Midbrain (tissue), 1 donor: ENCODE measurements at places on chromosomes 1 and 21.

DNA sequence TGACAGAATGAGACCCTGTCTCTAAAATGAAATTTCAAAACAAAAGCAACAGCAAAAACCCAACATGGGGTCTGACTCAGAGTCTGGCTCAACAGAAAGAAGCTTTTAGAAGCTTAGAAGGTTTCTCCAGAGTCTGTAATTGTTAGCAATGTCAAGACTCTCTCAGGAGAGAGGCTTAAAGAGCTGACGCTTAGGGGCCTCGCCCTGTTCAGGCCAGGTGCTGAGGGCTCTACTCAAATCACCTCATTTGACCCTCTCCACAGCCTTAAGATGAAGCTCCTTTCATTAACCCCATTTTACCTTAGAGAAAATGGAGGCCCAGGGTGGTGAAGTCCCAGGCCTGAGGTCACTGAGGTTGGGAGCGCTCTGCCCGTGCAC, 5.3 kb upstream of the KIF17 start:
- no peak for DNase-seq

DNA sequence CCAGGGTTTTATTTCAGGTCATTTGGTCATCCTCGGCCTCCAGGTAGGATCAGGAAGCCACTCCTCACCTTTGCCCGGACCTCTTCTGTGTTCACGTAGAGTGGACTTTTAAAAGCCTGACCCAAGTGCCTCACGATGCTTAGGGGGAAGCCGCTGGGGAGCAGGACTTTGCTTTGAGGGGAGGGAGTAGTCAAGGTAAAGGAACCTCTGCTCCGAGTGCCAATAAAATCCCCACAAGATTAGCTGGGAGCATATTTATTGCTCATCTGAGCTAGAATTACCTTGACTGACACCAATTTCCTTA, 603 bp upstream of the DHRS3 start:
- no peak for DNase-seq

DNA sequence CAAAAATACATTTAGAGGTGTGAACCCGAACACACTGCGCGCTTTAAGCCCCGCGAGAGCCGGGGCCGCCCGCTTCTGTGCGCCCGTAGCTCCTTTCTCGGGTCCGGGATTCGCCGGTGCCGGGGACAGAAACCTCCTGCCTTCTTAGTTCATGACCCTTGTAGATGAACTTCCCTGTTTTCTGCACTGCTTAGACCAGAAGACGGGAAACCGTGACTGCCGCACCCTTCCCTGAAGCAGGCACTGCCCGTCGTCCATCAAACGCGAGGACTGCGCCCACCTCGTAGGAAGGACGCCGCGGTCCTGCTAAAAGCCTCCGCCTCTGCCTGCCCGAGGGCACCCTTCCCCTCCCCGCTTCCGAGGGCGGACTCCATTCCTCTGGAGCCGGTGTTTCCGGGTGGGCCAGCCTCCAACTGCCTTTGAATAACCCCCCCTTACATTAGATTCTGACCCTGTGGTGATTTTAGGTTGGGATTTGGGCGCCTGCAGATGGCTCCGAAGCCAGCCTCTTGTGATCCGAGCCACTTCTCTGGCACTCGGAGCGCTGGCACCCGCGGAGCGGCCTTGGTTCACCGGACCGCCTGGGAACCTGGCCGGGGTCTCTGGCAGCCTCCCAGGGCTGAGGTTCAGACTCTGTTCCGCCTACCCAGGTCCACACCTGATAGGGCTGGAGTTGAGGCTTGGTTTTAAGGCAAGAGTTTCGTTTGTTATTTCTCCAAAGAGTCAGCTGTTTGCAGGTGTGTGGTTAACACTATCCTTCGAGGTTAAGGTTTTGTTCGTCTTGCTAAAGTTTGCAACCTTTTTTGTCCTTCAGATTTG, 1.2 kb upstream of the PTTG1IP start:
- no peak for DNase-seq

DNA sequence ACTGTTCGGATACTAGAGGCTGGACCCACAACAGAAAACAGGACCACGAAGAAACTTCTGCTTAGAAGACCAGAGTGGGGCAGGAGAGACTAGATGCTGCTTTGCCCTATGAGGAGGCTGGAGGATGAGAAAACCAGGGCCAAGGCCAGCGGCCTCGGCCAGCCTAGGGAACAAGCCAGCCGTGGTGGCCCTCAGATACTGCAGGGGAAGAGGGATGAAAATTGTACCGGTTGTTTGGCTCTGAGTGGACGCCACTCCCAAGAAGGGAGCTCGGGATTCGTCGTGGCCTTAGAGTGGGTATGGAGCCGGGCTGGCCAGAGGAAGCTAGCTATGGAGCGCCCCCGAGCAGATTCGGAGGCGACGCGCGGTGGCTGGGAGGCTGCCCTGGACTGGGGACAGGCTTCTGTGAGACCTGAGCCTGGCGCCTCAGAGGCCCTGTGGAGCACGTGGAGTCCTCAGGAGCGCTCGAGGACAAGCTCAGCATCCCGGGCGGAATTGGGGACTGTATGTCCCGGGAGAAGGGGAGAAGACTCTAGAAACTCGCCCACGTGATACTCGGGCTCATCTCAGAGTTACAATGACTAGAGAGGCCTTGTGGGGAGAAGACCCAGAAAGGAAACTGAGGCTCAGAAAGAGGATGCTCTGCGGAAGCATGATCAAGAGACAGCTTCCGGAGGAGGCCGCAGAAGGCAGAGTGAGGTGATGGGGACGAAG, 2.8 kb downstream of the PRRX1 start:
- DNase-seq: peak; percentile 8

- no peak for DNase-seq
These were observed 630.0 kb downstream of the LMO4 start for GRCh38 chr1:87958716-87959115.

DNA sequence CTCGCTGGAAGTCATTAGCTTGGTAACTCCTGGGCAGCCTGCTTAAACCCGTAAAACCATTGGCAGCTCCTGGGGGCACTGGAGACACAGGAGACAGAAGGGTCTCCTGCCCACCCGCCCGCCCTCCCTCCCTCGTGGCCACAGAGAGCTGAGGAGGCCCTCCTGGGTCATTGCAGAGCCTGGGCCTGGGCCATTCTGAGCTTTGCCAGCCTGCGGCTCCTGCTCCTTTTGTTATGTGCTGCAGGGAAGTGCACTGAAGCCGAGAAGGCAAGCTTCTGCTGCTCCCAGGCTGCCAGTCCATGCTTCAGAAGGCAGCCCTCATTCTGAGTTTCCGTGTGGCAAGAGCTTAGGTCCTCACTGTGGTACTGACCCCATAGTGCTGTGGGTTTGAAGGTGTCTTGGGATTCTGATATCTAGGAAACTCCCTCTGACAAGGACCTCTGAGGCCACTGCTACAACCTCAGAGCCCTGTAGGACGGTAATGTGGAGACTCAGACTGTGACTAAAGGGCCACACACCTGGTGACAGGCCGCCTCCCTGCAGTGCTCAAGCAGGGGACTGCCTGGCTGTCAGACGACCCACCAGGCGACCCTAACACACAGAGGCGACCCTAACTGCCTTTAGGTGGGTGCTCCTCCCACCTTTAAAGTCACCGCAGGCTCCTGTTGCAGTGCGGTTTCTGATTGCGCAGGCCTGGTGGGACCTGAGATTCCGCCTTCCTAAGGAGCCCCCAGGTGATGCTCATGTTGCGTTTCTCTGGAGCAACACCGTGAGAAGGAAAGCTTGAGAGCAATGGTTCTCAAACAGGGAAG, 118.7 kb downstream of the IER5 start:
- no peak for DNase-seq

DNA sequence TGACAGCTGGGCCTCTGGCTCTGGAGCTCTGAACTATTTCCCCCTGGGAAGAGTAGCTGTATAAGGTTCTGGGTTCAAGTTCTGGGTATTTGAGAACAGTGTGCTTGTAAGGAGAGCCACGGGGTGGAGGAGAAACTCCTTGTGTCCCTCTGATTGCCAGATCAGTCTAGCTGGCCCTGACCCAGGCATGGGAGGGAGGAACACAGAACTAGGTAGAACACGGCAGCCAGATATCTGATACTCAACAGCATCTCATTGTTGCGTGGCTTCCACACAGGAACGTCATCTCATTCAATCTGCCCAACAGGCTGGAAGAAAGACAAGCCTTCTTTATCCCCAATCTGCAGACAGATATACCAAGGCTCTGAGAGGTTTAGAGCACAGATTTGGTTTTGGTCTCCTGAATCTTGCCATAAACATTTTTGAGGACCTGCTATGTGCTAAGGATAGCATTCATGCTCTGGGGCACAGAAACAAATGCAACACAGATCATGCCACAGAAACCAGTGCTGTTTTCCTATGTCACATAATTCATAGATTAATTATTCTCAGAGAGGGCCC, 83.8 kb downstream of the PLXNA2 start:
- DNase-seq: no peak

DNA sequence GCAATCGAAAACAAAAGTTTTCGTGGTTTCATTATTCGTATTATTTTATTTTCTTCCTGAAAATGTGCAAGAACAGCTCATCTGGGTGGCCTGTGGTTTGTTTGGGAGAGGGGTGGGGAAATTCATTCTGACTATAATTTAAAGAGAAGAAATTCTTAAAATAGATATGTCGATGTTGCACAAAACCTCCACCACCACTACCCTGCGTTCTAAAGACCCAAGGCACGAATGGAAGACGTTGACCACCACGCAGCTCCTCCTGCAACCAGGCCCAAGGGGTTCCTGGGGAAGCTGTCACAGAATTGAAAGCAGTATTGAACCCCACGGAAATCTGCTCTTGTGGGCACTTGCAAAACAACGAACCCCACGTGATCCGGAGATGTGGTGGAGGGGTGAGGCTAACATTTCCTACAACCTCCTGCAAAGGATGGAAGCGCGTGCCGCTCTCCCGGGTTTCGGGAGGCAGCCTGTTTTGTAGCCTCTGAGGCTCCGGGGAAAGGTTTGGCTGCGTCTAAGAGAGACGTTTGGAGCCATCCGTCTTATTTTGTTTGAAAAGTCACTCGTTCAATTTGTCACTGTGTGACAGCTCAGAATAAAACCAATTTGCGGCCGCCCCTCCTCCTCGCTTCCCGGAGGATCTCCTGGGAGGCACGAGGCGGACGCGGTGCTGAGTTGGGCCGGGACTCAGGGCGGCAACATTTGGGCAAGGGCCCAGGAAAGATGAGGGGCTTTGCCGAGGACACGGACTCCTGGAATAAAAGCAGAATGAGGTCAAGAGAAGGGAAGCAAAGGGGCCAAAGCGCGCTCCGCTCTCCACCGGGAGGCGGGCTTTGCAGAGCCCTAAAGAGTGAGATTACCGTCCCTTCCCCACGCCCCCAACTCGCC, 810 bp upstream of the HLX start:
- DNase-seq: peak; percentile 21

GRCh38 chr1:224175617-224176016, 7.4 kb upstream of the DEGS1 start:
- DNase-seq: peak; percentile 22

DNA sequence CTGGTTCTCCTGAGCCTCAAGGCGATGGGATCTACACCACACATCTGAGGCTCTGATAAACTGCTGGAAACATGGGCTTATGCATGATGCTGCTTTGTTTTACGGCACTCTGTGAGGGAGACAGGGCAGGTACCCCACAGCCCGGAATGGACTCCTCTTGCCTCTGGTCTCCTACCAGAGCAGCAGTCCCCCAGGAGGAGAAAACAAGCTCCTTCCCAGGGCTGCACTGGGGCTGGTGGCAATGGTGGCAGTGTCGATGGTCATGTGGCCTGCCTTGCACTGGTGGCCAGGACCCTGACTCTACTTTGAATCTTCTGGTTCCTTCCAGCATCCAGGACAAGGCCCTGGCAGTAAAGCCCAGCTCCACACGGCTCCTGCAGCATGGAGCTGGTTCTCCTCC, 79.4 kb downstream of the TOMM20 start:
- DNase-seq: no peak

- peak; percentile 70 for DNase-seq
These were observed 3.6 kb upstream of the CYB561D1 start for GRCh38 chr1:109490029-109490933.

GRCh38 chr1:217135987-217136894, 413.0 kb upstream of the ESRRG start:
- no peak for DNase-seq

DNA sequence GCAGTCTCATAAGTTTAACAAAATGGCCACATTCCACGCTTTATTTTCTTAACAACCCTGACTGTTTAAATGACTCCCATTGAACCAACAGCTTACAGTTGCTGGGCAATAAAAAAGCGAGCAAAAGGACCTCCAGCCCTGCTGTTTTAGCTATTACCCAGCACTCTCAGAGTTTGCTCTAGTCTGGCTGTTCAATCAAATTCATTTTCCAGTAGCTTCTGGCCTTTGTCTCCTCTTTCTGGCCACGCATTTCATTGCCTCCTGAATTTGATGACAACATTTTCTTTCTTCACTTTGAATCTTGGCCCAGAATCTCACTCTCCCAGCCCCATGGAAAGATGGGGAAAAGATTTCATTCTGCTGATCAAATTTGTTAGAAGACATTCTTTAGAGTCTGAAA, 44.1 kb upstream of the DOCK7 start:
- peak; percentile 28 for DNase-seq

GRCh38 chr21:44425307-44425894, 29.9 kb upstream of the LRRC3 start:
- no peak for DNase-seq

GRCh38 chr1:150192012-150192411, 42.3 kb downstream of the PLEKHO1 start:
- DNase-seq: no peak

DNA sequence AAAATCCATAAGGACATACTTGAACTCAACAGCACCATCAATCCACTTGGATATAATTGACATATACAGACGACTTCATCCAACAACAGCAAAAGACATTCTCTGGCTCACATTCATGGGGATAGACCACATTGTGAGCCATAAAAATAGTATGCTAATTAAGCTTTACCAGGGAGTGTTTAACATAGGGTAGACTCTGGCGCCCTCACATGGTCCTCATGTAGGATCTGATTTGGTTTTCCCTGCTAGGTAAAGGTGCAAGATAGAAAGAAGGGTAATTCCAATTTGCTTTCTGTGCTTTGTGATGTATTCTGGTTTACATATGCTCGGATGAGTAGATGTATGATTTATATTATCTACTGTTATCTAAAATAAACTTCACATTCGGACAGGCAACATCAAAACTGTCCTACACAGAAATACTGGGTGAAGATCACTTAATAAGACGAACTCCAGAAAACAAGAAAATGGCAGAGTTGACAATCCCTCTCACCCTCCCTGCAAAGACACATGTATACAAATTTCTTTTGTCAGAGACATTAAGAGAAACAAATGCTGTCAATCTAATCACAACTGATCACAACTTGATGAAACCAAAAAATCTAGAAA, 27.7 kb downstream of the CR1L start:
- DNase-seq: no peak

GRCh38 chr1:39086386-39086785, 60.2 kb downstream of the NDUFS5 start:
- no peak for DNase-seq

- DNase-seq: no peak
These were observed 318 bp downstream of the ALDH4A1 start for GRCh38 chr1:18901952-18902522.

DNA sequence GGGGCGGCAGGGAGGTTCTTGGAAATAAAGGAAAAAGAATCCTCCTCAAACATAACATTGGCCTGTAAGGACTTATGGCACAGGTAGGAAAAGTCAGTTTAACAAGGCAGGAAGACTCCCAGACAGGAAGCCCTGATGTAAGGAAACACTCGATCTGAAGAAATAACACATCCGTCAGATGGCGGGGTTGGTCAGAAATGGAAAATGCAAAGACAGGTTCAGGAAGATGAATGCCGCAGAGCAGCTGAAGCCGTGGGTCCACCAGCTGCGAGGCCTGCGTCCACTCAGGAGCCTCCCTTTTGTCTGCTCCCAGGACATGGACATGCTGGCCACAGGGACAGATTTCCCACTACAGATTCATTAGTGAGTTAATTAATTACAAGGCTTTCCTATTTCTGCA, 3.8 kb downstream of the RSPH1 start:
- DNase-seq: no peak
